GM12892 (cell line): ENCODE measurements at places on chromosomes 13 and 19.

GRCh38 chr13:52830946-52831345 lies 17.5 kb downstream of the PCDH8 start:
- no peak for DNase-seq

DNA sequence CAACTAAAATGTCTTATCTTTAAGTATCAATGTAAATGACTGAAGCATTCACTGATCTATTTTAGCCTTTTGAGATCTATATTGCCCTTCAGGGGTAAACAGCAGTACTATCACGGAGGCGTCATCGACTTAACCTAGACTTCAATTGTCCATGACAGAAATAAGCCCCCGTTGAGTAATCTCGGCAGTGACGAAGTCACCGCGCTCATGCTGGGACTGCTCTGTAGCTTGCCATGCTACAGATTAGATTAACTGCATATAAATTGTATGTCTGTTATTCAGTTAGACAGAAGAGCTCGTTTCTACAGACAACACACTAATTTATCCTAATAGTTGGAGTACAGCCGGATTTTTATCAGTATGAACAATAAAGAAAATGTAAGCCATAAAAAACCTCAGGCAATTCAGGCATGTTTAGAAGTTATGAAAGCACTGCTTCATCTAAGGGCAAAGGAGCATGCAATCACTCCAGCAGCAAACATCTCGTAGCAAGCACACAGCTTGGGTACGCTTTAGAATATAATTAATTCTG lies 56.6 kb downstream of the TUBGCP3 start:
- DNase-seq: no peak

DNA sequence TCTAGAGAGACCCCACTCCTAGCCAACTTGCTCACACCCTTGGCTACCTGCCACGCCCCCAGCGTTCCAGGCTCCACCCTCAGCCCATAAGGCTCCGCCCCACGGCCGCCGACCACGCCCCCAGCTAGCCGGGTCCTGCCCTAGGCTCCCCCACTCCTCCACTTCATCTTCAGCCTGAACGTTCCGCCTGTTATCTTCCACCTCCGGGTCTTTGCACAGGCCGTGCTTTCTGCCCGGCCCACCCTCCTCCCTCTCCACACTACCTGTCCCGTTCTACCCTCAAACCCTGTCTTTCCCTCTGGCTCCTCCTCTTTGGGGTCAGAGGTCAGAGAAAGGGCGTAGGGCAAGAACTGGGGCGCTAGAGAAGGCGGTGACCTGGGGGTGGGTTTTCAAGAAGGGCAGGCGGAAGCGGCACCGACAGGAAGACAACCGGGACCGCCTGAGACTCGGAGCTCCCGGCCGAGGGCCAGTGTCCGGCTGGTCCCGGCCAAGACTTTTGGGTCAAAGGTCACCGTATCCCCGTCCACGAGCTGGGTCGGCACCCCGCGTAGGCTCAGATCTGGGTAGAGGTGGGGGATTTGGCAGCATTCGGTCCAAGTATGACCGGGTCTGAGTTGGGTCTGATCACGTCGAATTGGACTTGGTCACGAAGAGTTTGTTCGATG lies 2.2 kb downstream of the PDE4C start:
- no peak for DNase-seq

DNA sequence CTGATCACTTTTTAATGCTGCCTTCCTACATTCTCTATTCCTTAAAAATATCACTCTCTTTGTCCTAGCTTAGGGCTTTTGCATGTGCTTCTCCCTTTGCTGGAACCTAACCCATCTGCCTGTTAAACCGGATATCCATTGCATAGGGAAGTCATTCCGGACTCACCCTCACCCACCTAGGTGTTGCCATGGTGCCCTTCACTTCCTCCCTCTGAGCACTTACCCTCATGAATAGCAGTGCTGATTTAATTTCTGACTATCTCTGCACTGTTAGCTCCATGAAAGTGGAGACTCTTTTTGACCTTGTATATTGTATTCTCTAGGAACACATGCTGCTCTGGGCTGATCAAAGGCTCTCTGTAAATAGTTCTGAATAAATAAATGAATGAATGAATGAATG lies 401.9 kb downstream of the PCDH20 start:
- no peak for DNase-seq

- no peak for DNase-seq
Measured at GRCh38 chr13:87274209-87274819, 396.9 kb upstream of the SLITRK5 start.

- no peak for DNase-seq
Measured at GRCh38 chr19:58519087-58519354, 589 bp downstream of the ZBTB45 start.

- no peak for DNase-seq
Measured at GRCh38 chr13:70027551-70027950, 80.1 kb upstream of the ATXN8OS start.

- no peak for DNase-seq
Measured at GRCh38 chr19:14471436-14472187, 3.5 kb downstream of the PTGER1 start.

GRCh38 chr19:38211151-38211591 lies 12.9 kb downstream of the DPF1 start:
- DNase-seq: no peak

DNA sequence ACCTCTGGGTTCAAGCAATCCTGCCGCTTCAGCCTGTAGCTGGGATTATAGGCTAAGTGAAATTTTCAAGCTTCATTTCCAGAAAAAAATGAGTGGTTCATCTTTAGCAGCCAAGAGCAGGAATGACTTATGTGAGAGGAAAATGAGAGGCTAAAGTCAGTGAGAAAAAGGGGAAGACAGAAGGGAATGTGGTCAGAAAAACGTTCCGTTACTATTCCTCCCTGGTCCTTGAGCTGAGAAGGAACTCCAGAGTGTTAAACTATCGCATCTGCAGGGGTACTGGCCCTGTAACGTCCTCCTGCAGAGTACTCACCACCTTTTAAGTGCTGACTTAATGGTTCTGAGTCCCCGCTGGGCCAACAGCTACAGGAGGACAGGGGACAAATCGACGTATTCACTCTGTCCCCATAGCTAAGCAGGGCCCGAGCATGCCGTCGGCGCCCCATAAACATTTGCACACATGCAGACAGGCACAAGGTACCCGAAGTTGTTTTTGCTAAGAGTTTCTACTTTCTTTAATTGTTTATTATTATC lies 88.1 kb downstream of the FLT1 start:
- no peak for DNase-seq

DNA sequence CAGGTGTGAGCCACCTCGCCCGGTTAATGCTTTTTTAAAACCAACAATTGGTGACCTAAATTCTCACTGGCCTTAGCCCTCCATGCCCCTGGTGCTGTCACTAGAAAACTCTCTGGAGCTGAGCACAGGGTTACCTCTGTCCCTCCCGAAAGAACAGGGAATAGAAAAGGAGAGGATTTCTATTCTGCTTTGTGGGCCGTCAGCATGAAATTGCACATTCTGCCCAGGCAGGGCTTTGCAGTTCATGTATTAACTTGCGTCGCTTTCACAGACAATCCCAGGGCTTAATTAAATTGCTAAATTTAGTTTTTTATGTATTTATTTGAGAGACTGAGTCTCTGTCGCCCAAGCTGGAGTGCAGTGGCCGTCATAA lies 583 bp upstream of the ZNF480 start:
- DNase-seq: no peak

DNA sequence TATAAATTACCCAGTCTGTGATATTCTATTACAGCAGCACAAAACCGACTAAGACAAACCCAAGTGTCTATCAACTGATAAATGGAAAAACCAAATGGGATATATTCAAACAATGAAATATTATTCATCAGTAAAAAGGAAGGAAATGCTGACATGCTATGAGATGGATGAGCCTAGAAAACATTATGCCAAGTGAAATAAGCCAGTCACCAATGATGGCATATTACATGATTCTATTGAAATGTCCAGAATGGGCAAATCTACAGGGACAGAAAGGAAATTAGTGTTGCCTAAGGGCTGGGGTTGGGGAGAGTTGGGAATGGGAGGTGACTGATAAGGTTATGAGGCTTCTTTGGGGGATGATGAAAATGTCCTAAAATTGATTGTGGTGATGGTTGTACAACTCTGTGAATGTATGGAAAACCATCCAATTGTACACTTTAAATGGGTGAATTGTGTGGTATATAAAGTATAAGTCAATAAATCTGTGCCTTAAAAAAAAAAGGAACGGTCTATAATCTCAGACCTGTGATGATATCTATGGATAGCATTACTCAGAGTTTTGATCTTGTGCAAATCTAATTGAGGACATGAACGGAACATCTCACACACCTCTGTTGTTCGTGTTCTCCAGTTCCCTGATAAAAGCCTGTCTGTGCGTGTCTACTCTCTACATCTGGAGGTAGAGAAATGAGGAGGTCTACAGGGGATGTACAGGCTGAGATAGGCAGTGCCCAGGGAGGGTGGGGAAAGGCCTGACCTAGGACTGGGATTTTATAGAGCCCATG lies 49.0 kb downstream of the TNFRSF19 start:
- no peak for DNase-seq

DNA sequence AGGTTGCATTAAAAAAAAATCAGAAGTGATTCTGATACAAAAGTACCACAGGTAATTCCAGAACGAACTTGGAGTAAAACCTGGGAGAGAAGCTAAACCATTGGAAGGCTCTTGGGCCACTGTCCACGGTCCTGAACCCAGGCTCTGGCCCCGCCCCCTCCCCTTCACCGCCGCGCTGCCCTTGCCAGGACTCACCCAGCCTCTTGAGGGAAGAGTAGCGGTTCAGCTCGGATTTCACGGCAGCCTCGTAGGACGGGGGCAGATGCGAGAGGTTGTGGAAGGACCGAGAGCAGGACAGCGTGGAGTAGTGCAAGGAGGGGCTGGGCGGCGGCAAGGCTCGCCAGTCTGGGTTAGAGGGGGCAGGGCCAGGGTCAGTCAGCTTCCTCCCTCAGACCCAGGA lies 5.7 kb downstream of the SHISA7 start:
- no peak for DNase-seq

DNA sequence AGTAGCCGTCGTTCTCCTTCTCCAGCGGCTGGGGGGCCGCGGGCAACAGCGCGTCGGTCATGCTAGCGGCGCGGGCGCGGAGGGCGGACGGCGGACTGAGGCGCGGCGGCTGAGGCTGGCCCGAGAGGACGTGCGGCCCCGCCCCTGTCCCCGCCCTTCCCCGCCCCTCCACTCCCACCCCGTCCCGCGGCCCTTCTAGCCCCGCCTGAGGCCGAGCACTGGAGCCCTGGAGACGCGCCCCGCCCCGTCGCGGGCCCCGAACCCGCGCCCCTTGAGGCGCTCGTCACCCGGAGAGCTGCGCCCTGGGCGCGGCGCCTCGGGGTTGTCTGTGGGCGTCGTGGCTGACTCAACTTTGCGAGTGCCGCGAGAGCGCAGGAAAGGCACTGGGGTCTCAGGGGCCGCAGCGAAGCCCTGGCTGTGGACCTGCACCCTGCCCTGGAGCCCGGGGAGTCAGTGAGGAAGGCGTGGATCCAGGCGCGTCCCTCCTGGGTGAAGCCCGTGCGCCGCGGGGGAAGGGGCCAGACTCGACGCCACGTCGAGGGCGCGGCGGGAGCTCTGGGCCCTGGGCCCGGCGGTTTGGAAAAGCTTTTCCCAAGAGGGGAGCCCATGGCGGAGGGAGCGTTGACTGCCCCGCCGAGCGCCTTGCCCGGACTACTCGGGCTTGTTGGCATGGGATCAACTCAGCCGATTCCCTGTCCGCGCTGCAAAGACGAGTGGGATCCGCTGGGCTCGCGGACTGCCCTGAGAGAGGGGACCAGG lies at the start of gene RHPN2:
TSS of gene RHPN2 (minus strand) at position 97 of the 759 bp plus-strand sequence. CDS start at position 61, 36 bp downstream.
- peak; percentile 82 for DNase-seq

DNA sequence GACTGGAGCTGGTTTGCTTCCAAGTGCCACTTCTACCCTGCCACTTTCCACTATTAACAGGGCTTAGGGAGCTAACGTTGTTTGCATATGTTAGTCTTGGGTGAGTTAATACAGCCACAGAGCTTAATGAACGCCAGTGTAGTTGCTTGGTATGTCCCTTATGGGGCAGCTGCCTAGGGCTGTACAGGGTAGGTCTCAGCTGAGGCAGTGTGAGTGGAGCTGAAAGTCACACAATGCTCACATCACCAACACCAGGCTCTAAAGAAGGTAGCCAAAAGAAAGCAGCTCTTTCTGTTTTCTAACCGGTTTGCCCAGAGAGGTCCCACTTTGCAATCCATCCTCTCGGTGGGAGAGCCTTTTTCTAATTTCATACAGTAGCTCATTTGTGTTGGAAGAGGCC lies 186.2 kb downstream of the RGCC start:
- DNase-seq: no peak

- DNase-seq: no peak
Measured at GRCh38 chr13:38733146-38733545, 46.3 kb downstream of the FREM2 start.

DNA sequence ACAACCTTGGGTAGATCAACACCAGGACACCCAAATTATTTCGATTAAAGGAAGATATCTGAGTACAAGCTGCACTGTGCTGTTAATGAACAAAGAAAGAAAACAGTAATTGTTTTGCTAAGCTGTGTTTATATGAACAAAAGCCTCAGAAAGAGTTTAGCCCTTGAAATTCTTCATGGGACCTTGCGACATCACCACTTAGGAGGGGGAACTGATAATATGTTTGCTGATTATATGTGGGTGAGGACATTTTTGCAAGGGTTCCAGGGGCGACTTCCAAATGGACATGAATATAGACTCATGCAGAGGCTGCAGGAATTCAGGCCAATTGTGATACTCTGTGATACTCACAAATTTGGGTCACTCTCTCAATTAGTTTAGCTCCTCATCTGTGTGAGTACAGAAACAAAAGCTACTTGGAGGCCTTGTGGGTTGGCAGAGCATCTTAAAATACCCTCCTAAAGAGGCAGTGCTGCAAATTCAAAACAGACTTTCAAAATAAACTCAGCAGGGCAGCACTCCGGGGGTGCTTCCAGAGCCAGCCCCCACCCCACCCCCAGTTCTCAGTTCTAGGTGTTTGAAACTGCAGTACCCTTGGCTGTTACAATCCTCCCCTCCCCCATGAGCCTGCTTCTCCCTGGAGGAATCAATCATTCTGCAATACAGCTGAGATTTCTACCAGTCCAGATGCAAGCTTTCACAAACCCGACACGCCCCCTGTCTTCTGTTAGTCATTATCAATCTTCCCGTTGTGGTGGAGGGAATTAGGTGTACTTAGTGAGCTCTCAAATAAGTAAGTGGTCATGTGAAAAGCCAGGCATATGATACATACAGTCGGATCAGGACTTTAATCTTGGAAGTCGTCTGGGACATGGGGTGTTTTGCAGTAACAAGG lies 97.0 kb upstream of the MBNL2 start:
- no peak for DNase-seq

DNA sequence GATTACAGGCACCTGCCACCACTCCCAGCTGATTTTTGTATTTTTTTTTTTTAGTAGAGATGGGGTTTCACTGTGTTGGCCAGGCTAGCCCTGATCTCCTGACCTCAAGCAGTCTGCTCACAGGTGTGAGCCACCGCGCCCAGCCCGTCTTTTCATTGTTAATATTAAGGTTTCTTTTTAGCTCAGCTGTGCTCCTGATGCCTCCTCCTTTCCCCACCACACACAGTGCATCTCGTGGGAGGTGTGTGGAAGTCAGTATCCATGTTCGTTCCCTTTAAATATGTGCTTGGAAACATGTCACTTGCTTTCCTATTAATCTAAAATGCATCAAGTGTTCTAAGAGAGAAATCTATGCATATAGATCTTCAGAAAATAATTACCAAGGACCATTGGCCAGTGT lies 53.5 kb downstream of the IPO5 start:
- no peak for DNase-seq

- DNase-seq: no peak
Measured at GRCh38 chr13:39635564-39635963, 19.9 kb upstream of the COG6 start.
